Renal cortical epithelial cell (primary cell): ENCODE measurements at places on chromosomes 16 and 17. TPM values are rescaled to one million over a fixed set of nuclear protein-coding genes. Genes with fewer than 3 reads are reported as not detected.

Gene ASGR1
- 0.60 and 0.87 TPM in 2 replicates for total RNA-seq

Gene TMEM235
- total RNA-seq = not detected in 2 replicates

Gene SLFN12
- total RNA-seq = 22.1 and 67.0 TPM in 2 replicates

Gene NPIPB9
- total RNA-seq = 4.5 TPM in 1 of 2 replicates, not detected in the other

Gene HSD11B2
- 1.7 TPM in 1 of 2 replicates, not detected in the other for total RNA-seq
